ENCODE measurements at places on chromosomes 13 and 19. TPM values are rescaled to one million over a fixed set of nuclear protein-coding genes. Genes with fewer than 3 reads are reported as not detected.
A peak's percentile ranks its signal among the peaks of the same experiment; 100 is the strongest.

The KLK3 gene
- total RNA-seq: not detected

The NEK3 gene
- 5.3 TPM for total RNA-seq

The CFD gene
- 298 TPM for total RNA-seq

The ZNF573 gene
- 6.4 TPM for total RNA-seq

The DMWD gene
- 56.0 TPM for total RNA-seq

The ZNF415 gene
- 18.1 TPM for total RNA-seq

The ABCA7 gene
- total RNA-seq: 9.5 TPM

The NXNL1 gene
- total RNA-seq: not detected

DNA sequence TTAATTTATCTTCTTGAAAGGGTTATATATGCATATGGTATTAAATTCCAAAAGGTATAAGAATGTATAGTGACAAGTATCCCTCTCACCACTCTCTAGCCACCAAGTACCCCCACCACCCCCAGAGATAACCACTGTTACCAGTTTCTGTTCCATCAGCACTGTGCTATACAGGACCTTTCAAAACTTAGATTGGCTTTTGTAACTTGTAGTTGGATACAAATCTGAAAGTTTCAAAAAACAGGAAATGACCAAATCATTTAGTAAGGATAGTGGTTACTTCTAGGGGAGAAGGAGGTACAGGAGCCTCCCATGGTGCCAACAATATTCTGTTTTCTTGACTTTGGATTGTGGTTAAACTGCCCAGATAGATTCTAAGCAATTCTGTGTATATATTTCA lies 56.7 kb downstream of the AKAP11 start:
- no peaks in the 10 kb centered on the region for H3K4me1 ChIP-seq
- H3K27me3 ChIP-seq: no peaks in the 10 kb centered on the region
- no peak overlapping the region for H3K27ac ChIP-seq
- no peaks in the 10 kb centered on the region for H3K36me3 ChIP-seq

- DNase-seq: no peak
- H3K27me3 ChIP-seq: no peaks in the 10 kb centered on the region
- peak overlapping the region; percentile 80 for H3K27ac ChIP-seq
Measured at GRCh38 chr19:39834287-39834841, 402 bp upstream of the DYRK1B start.

- H3K27me3 ChIP-seq: no peaks in the 10 kb centered on the region
- no peak overlapping the region for H3K27ac ChIP-seq
- DNase-seq: no peak
- no peaks in the 10 kb centered on the region for H3K36me3 ChIP-seq
- no peak overlapping the region for H3K4me3 ChIP-seq
- no peaks in the 10 kb centered on the region for H3K4me1 ChIP-seq
Measured at GRCh38 chr19:8539621-8540149, 25.7 kb upstream of the ZNF414 start.

DNA sequence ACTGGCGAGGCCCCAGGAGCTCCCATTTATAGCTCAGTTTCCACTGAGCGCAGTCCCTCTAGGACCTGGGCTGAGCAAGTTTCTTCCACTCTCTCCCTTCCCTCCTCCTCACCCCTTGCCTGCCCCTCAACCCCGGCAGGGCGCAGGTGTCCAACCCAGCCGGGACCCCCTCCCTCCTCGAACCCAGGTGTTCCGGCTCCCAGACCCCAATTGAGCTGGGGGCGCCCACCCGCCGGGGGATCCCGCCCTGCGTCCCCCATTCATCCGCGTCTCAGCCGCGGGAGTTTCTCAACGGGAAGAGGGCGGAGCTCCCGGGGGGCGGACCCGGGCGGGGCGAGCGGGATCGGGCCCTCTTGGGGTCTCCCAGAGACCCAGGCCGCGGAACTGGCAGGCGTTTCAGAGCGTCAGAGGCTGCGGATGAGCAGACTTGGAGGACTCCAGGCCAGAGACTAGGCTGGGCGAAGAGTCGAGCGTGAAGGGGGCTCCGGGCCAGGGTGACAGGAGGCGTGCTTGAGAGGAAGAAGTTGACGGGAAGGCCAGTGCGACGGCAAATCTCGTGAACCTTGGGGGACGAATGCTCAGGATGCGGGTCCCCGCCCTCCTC lies at the start of gene KIRREL2:
Gene KIRREL2, plus strand, starts transcription at position 366 of the 604 bp plus-strand sequence. Its CDS starts 209 bp downstream, at position 575.
- H3K4me3 ChIP-seq: peak within 1 kb of the TSS; percentile 53
- no peak for DNase-seq
- peaks cover 25% of the 10 kb centered on the region for H3K4me1 ChIP-seq
- H3K27ac ChIP-seq: no peak within 1 kb of the TSS
- H3K36me3 ChIP-seq: no peaks in the 10 kb centered on the region
- peaks cover 4% of the 10 kb centered on the region for H3K27me3 ChIP-seq

GRCh38 chr13:90276216-90276615 lies 1071.3 kb upstream of the MIR17HG start:
- no peaks in the 10 kb centered on the region for H3K27me3 ChIP-seq
- no peaks in the 10 kb centered on the region for H3K36me3 ChIP-seq
- H3K4me1 ChIP-seq: no peaks in the 10 kb centered on the region
- H3K27ac ChIP-seq: no peak overlapping the region

- no peaks in the 10 kb centered on the region for H3K27me3 ChIP-seq
- DNase-seq: no peak
- H3K4me1 ChIP-seq: peaks cover 28% of the 10 kb centered on the region
Measured at GRCh38 chr13:34944751-34945150, 2.7 kb downstream of the NBEA start.

- no peaks in the 10 kb centered on the region for H3K36me3 ChIP-seq
- H3K27ac ChIP-seq: no peak overlapping the region
- DNase-seq: no peak
- no peak overlapping the region for H3K4me3 ChIP-seq
- H3K27me3 ChIP-seq: no peaks in the 10 kb centered on the region
- no peaks in the 10 kb centered on the region for H3K4me1 ChIP-seq
Measured at GRCh38 chr13:110790371-110790770, 76.9 kb downstream of the ING1 start.

- no peak overlapping the region for H3K4me3 ChIP-seq
- peaks cover 75% of the 10 kb centered on the region for H3K36me3 ChIP-seq
- H3K27ac ChIP-seq: no peak overlapping the region
- no peaks in the 10 kb centered on the region for H3K27me3 ChIP-seq
Measured at GRCh38 chr13:41075485-41075884, 14.2 kb downstream of the WBP4 start.

DNA sequence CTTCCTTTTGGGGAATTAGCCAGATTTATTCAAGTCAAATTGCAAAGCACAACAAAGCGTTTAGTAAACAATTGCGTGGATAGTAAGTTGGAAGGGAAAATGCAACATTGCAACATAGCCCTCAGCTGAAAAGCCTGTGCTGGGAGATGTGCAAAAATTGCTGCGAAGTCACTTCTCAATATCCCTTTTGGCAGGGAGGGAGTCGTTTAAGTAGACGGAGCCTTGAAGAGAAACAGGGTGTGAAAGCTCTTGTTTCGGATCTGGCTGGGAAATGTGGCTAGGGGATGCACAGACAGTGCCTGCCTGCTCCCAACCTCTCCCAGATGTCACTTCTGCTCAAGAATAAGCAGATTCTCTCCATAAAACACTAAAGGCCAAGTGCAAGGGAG lies 56.8 kb downstream of the SLC7A1 start:
- peaks cover 9% of the 10 kb centered on the region for H3K4me1 ChIP-seq
- no peak overlapping the region for H3K27ac ChIP-seq
- no peak overlapping the region for H3K4me3 ChIP-seq
- H3K36me3 ChIP-seq: peaks cover 9% of the 10 kb centered on the region
- no peaks in the 10 kb centered on the region for H3K27me3 ChIP-seq

- H3K27ac ChIP-seq: no peak overlapping the region
- no peak for DNase-seq
- no peak overlapping the region for H3K4me3 ChIP-seq
- peaks cover 25% of the 10 kb centered on the region for H3K36me3 ChIP-seq
Measured at GRCh38 chr19:1166872-1167573, 7.0 kb downstream of the SBNO2 start.

DNA sequence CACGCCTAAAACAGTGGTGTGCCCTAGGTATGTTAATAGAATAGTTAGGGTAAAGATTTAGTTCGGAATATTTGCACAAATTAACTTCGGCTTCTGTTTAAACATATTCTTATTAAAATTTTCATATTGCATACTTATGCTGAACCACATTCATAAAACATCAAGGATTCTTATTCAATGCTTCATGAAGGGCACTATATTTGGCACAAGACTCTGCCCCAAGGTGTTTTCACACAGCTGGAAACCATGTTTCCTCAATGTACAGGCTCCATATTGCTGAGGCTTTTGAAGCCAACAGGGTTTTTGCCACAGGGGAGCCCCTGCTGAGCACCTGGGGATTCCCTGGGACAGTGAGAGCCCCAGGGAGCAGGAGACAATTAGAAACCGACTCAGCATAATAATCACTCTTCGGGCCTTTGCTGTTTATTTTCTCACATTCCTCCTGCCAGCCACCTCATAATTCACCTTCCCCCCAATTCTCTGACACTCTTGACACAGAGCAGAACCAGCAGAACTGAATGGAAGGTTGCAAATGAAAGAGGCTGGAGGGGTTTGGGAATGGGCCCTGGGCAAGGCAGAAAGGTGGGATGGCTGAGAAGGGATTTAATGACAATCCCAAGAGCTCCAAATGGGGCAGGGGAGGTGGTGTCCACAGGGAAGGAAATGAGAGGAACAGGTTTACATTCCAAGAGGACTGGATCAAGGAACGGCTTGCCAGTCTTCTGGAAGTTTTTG lies 72.3 kb upstream of the POMP start:
- no peaks in the 10 kb centered on the region for H3K27me3 ChIP-seq
- H3K36me3 ChIP-seq: no peaks in the 10 kb centered on the region
- H3K4me1 ChIP-seq: no peaks in the 10 kb centered on the region
- no peak overlapping the region for H3K4me3 ChIP-seq

- H3K36me3 ChIP-seq: no peaks in the 10 kb centered on the region
- no peak within 1 kb of the TSS for H3K27ac ChIP-seq
- peaks cover 10% of the 10 kb centered on the region for H3K4me1 ChIP-seq
- peaks cover 29% of the 10 kb centered on the region for H3K27me3 ChIP-seq
- DNase-seq: no peak
Measured at GRCh38 chr13:28100150-28101121, at the start of gene FLT3. FLT3 (minus strand) TSS chr13:28100576; CDS start chr13:28100510, 66 bp downstream.

DNA sequence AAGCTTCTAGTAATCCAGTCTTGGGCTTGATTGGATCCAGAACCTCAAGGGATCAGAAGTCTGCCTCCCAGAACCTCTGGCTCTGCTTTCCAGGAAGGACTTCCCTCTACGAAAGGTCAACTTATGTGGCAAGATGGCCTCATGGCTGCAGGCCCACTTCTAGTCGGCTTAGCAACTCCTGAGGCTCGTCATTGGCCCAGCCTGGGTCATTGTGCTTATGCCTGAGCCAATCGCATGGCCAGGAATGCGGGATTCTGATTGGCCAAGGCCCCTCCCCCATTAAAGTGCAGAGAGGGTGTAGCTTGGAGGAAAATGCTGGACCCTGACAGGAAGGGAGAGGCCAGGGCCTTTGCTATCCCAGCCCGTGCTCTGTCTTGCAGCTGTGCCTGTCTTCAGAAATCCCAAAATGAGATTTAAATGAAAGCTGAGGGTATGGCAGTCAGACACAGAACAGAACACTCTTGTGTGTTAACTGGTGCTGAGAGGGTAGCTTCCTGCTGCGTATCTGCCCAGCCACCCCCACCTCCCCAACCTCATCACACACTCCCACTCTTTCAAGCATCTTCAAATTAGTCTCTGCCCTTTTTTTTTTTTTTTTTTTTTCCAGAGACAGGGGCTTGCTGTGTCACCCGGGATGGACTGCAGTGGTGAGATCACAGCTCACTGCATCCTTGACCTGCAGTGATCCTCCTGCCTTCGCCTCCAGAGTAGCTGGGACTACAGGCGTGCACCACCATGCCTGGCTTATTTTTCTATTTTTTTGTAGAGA lies 5.5 kb upstream of the CCNE1 start:
- no peak overlapping the region for H3K27ac ChIP-seq
- H3K4me1 ChIP-seq: peaks cover 16% of the 10 kb centered on the region
- DNase-seq: no peak
- no peaks in the 10 kb centered on the region for H3K36me3 ChIP-seq
- H3K4me3 ChIP-seq: no peak overlapping the region
- H3K27me3 ChIP-seq: no peaks in the 10 kb centered on the region

GRCh38 chr19:45687599-45687998 lies 4.2 kb downstream of the SNRPD2 start:
- no peaks in the 10 kb centered on the region for H3K27me3 ChIP-seq
- no peak overlapping the region for H3K4me3 ChIP-seq
- peaks cover 15% of the 10 kb centered on the region for H3K4me1 ChIP-seq
- H3K27ac ChIP-seq: no peak overlapping the region

Data from esophagus muscularis mucosa (tissue), 4 donors.